ENCODE measurements at places on chromosomes 2 and 18.

DNA sequence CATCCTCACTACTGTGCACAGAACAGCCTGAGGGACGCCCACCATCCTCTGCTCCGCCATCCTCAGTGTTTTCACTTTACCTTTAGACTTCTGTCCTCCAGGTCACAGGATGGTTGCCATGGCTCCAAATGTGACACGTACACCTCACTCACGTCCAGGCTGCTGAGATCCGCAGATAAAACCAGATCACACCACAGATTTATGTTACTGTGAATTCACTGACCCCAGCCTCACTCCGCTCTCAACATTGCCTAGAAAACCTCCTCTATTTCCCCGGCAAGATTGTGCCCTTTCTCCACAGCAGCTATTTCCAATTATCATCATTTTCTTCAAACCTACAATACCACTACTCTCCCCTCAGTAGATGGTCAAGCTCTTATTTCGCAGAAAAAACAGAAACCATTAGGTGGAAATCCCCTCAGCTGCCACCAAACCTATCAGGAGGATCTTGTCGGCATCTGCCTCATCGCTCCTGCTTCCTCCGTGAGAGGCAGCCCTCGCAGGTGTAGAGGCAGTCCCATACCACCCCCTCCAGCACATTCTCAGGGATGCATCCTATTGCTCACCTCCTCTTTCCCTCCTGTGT is 49.8 kb upstream of the SLC1A4 start:
- no peak for DNase-seq

DNA sequence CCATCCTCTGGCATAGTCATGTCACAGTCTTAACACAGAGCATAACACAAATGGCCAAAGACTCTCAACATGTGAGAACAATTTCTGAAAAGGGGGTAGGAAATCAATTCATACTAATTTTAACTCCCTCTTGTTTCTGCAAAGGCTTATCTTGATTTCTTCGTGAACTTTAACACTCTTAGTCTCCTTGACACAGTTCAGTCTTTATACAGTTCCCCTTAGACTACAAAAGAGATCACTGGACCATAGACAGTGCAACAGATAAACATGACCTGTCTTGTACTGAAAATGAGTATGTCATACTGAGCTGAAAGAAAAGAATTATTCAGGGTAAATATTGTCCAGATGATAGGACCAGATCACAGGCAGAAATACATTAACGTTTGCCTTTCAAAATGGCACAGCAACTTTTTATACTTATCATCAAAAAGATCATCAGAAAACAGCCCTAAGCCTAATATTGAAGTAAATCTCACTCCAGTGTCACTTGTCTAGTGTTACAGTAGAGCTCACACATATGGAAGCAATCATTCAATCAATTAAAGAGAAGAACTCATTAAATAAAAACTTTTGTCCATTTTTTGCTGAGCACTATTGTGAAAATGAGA is 56.4 kb upstream of the VRK2 start:
- DNase-seq, result no peak

GRCh38 chr2:30484145-30484544 is 37.1 kb downstream of the LCLAT1 start:
- no peak for DNase-seq

- DNase-seq, result no peak
Observed at GRCh38 chr18:44973282-44973681, 292.6 kb downstream of the SETBP1 start.

Data from forelimb muscle (tissue), 1 donor.